ENCODE measurements at places on chromosomes 2 and 18.

GRCh38 chr18:12428923-12429322 is 21.2 kb downstream of the PRELID3A start:
- DNase-seq = no peak

- no peak for DNase-seq
Measured at GRCh38 chr2:238456970-238457926, 30.5 kb downstream of the ASB1 start.

- DNase-seq = no peak
Measured at GRCh38 chr2:118061135-118061955, 26.9 kb upstream of the INSIG2 start.

- DNase-seq = no peak
Measured at GRCh38 chr18:36780748-36781147, 48.1 kb downstream of the TPGS2 start.

- no peak for DNase-seq
Measured at GRCh38 chr18:44944461-44944860, 263.8 kb downstream of the SETBP1 start.

DNA sequence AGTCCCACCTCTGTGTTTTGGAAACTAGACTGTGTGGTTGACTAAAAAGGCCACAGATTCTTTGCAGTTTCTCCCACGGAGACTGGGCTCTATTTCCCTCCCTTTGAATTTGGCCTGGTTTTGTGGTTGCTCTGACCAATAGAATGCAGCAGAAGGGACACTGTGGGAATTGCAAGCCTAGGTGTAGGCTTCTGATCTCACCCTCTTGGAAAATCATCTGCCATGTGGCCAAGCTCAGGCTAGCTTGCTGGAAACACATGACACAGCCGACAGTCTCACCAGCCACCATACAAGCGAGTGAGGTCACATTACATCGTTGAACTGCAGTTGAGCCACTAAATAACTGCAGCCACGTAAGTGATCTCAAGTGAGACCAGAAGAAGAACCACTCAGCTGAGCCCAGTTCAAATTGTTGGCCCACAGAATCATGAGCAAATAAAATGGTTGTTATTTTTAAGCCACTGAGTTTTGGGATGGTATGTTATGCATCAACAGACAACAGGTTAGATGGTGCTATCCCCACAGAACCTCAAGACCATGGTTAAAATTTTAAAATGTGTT is 319.1 kb upstream of the MEX3C start:
- no peak for DNase-seq

DNA sequence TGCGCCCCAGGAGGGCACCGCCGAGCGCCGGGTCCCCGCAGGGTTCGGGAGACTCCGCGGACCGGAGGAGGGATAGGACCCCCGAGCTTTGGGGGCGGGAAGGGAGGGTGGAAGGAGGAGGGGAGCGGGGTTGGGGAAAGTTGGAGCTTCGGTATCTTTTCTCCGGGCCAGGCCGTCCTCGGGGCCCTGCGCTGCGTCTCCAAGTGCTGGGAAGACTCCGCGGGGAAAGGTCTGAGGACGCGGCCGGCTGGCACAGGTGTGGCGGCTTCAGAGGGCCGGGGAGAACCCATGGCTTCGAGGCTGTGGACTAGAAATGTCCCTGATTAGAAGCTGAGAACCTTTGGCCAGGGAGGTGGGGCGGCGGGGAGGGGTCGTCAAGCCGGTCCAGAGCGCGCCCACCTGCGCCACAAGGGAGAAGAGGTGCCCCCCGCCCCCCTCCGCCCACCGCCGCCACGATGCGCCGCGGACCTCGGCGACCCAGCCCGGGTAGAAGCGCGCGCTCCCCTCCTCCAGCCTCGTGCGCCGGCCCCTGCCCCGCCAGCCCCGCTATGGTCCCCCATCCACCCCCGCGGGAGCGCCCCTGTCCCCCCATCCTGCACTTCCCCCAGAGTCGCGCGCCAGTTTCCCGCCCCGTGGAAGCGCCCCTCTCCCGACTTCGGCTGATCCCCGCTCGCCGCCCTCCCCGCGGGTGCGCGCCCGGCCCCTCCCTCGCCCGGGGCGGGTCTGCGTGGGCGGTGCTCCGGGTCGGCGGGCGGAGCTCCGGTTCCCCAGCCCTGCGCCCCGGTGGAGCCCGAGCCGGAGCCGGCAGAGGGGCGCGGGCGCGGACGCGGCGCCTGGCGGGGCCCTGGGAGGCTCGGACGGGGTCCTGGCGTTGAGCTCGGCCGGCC is at the start of gene SNTG2:
SNTG2 (plus strand) TSS at position 770 of the 887 bp plus-strand sequence. CDS start 148 bp downstream, outside the sequence.
- DNase-seq = no peak

DNA sequence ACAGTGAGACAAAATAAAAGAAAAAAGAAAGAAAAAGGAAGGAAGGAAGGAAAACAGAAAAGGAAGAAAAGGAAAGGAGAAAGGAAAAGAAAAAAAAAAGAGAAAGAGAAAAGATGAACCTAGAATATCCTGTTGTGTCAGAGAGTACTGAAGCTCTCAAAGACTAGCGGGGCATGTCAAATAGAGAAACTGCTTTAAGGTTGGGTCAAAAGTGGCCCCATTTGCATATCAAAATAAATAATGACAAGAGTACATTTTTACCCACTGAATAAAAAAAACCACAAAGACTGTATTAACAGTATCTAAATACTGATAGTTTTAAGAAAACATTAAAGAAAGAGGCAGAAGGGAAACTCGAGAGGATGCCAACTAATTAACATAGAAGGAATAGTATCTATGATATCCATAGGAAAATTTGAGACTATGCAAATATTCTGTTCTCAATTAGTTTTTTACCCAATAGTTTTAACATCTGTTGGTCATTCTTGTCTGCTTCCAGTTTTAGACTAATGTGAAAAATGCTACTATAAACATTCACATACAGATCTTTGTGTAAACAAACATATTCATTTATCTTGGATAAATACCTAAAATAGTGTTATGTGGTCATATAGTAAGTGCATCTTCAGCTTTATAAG is 53.2 kb downstream of the SFXN5 start:
- no peak for DNase-seq

DNA sequence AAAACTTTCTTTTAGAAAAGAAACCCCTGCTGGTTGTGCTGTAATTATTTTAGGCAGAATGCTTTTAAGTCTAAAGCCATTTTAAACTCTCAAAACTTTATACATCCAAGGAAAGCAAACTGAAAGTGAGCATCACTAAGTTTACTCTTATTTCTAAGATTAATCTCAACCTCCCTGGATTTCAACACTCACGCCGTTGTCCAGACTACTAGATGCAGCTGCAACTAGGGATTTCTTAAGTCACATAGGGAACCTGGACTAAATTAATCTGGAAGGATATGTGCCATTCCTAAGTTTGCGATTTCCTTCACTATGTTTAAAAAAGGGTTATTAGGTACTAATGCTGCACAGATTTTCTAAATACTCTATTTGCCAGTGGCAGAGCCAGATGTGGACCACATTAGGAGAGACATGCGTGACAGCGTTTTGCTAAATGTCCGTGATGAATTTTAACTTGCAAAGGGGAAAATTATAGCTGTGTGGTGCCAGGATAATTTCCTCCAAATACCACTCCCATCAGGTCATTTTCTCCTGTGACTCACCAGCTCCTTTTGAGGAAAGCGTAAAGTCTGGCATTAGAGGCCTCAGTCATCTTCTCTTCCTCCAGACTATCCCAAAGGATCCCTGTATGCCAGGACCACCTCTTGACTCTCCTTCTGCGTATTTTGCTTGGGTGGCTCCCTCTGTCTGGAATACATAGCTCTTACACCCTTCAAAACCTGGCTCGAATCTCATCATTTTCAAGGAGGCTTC is 143.7 kb downstream of the ATL2 start:
- no peak for DNase-seq

DNA sequence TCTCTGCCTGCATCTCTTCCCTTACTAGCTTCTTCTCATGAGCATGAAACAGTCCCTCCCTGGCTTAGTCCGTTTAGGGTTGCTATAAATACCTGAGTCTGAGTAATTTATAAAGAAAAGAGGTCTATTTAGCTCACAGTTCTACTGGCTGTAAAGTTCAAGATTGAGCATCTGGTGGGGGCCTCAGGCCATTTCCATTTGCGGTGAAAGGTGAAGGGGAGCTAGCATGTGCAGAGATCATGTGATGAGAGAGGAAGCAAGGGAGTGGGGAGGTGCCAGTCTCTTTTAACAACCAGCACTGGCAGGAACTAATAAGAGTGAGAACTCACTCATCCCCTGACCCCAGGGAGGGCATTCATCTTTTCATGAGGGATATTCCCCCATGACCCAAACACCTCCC is 26.8 kb downstream of the RHBDD1 start:
- DNase-seq = no peak

DNA sequence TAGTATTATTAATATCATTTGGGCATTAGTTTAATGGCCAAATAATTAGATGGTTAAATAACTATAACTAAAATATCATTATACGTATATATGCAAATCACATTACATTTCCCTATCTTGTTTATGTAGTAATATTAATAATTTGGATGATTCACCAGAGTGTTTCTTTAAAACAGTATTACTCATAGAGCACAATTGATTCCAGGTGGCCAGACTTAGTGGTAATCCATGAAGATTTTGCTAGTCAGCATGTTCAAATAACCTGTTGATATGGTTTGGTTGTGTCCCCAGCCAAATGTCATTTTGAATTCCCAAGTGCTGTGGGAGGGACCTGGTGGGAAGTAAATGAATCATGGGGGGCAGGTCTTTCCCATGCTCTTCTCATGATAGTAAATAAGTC is 782.3 kb downstream of the LRP1B start:
- DNase-seq = no peak

- DNase-seq = no peak
Measured at GRCh38 chr2:196988639-196989038, 62.1 kb upstream of the PGAP1 start.

- DNase-seq = no peak
Measured at GRCh38 chr2:213016166-213016983, 135.0 kb downstream of the IKZF2 start.

DNA sequence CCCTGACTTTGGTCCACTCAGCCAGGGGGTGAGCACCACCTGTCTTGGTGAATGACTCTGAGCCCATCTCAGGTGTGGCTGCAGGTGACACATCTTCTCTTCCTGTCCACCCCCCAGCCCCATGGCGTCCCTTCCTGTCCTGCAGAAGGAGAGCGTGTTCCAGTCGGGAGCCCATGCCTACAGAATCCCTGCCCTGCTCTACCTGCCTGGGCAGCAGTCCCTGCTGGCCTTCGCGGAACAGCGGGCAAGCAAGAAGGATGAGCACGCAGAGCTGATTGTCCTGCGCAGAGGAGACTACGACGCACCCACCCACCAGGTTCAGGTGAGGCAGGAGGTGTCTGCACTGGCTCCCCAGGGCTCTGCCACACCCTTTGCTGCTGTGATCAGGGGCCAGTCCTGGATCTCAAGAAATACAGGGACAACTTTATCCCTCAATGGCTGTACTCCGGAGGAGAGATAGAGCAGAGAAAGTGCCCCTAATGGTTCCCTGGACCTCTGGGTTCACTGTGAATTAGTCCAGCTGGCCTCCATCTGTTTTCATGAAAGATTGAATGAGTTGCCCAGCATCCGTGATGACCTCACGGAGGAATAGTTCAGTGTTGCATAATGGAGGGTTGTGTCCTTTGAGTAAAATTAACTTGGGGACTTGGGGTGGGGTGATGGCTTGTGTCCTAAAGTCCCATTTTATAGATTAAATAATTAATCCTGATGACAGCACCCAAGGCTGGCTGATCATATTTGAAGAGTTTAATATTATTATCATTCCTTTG is at the start of gene NEU2:
NEU2 (plus strand) TSS at position 122 of the 770 bp plus-strand sequence; CDS start at position 122, 0 bp downstream.
- no peak for DNase-seq

- DNase-seq = no peak
Measured at GRCh38 chr2:219557791-219558785, 13.3 kb downstream of the OBSL1 start.

DNA sequence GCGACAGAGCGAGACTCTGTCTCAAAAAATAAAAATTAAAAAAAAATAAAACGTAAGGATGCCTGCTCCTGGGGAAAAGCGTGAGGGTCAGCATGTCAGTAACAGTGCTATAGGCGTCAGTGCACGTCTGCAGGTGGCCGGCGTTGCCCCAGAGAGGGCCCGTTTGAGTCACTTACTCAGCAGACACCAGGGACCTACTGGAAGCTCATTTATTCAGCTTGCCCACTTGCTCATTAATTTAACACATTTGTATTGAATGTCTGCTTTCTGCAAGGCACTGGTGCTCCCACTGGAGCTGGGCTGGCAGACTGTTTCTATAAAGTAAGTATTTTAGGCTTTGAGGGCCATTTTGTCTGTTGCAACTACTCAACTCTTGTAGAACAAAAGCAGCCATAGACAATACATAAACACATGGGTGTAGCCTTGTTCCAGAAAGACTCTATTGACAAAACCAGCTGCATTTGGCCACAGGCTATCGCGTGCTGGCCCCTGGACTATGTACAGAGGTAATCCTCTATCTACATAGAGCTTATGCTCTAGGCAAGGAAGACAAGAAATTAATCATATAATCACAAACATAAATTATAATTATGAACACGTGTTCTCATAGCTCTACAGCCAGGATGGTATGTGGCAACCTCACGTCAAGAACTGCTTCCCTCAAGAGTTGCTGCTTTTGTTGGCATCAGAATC is 73.2 kb downstream of the KLHL29 start:
- no peak for DNase-seq

GRCh38 chr2:217986256-217986961 is 16.4 kb downstream of the TNS1 start:
- no peak for DNase-seq

GRCh38 chr2:121790276-121790956 is 35.0 kb downstream of the TSN start:
- no peak for DNase-seq

DNA sequence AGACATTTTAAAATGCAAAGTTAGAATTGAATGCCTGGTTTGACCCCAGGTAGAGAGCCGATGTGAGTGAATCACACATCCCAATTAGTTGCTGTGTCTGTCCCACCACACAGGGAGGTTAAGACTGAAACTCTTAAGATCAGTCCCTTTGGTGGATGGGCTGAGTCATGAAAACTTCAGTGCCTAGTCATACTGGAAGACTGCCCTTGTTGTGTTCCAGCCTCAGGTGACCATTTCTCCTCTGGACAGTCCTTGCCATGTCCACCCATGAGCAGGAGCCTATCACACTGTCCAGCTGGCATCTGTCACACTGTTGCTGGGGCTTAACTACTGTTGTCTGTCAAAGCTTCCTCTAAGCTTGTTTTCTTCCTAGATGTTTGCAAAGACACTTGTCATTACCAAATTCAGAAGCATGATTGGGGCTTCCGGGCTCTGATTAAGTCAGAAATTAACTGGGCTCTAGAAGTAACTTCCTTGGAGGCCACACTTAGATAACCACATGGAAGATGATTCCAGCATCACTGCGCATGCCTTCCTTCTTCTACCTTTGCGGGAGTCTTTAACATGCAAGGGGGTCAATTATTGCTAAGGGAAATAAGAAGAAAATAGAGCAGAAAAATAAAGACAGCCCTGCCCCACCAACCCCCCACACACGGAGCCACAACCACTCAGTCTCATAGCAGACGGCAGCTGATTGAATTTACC is 21.3 kb downstream of the CYRIA start:
- DNase-seq = no peak

- no peak for DNase-seq
Measured at GRCh38 chr2:128469875-128470274, 151.2 kb upstream of the HS6ST1 start.

DNA sequence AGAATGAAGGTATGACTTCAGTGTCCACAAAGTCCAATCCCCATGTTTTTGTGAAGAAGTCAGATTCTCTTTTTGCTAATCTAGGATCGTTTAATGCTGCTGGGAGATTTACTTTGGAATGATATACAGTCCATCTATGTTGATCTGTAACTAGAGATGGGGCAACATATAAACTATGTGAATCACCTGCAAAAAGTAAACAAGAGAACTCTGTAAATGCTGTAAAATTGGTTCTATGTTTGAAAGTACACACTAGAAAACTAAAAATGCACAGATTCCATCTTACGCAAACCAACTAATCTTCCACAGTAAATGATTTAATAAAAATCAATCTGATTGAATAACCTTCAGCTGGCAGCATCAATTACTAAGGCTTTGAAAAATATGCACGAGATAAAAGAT is 37.5 kb downstream of the VPS54 start:
- no peak for DNase-seq
